ENCODE measurements at places on chromosomes 16 and 17.

GRCh38 chr17:72332367-72332766 is 211.5 kb downstream of the SOX9 start:
- DNase-seq: no peak

GRCh38 chr17:49252148-49252695 is 21.6 kb upstream of the PHOSPHO1 start:
- DNase-seq: no peak

DNA sequence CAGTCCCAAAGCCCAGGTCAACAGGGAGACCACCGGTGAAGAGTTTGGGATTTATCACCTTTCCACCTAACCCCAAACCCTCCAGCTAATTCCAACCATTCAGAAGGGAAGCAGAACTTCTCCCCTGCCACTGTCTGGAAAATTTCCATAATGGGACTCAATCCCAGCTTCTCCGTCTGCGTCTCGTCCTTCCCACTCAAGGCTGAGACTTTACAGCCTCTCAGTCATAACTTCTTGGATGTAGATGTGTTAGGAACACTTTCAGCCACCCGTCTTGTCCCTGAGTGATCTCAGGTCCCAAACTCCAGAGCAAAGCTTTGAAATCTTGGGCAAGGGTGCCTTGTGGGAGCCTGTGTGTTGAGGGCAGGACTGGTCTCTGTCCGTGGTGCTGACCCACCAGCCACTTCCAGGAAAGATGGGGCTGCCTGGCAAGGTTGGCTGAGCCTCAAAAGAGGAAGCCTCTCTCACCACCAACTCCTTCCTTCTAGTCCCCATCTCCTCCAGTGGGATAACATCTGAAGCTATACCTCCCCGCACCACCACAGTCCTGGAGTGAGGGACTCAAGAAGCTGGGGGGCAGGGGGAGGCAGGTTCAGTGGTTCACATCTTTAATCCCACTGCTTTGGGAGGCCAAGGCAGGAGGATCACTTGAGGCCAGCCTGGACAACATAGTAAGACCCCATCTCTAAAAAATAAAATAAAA is 9.3 kb downstream of the GAS2L2 start:
- no peak for DNase-seq

DNA sequence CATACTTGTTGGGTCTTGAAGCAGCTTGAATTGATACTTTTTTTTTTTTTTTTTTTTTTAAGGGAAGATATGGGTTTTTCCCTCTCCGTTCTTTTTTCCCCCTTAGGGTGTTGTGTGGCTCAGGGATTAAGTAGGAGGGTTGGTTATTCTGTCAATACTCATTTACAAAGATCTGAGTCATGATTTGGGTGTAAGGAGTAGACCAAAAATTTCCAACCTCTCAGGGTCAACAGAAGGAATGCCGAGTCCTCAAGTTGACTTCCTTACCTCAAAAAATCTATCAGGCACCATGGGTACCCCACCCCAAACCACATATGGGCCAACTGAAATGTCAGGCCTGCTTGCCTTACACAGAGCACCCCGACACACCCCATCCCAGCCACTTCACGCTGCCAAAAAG is 230.5 kb downstream of the CCDC182 start:
- DNase-seq: no peak

DNA sequence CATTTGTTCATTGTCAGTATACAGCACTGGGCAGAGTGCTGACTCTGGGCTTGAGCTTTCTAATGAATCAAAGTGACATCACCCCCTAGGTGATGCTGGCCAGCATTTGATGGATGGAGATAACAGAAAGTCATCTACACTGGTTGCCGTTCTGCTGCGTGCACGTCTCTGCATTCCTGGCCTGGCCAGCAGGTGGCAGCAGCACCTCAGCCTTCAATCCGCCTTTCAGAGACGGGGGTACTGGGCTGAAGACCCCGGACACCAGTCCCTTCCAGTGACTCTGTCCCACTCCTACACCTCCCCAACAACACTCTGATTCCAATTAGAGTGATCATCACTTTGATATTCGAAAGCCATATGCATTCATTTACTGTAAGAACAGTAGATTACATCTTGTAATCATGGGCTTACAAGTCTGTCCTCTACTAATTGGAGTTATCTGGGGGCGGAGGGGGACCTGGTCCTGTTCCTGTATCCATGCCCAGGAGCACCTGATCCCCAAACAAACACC is 6.0 kb downstream of the CPSF4L start:
- no peak for DNase-seq

DNA sequence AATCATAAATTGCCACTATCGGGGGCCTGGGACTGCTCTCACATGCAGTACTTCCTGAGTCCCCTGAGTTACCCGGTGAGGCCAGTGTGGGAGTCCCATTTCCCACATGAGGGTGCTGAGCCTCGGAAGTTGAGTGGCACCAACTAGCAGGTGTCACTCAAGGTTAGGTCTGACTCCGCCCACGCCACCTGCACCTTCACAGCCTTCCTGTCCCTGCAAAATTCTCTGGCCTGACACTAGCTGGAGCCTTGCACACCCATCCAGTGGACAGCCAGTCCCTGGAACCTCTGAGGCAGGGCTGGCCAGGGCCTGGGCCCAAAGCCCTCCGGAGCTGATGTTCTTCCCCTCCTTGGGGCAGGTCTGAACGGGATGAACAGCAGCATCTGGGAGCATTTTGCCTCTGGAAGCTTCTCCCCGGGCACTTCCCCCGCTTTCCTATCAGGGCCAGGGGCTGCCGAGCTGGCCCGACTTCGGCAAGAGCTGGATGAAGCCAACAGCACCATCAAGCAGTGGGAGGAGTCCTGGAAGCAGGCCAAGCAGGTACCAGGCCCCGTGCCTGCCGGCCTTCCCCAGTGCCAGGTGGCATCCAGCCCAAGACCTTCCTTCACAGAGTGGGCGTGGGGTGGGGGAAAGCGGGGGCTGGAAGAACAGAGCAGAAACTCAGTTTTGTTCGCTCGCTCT is 21.9 kb downstream of the UNC13D start:
- no peak for DNase-seq

GRCh38 chr16:1530349-1530882 is 3.0 kb upstream of the TMEM204 start:
- no peak for DNase-seq

DNA sequence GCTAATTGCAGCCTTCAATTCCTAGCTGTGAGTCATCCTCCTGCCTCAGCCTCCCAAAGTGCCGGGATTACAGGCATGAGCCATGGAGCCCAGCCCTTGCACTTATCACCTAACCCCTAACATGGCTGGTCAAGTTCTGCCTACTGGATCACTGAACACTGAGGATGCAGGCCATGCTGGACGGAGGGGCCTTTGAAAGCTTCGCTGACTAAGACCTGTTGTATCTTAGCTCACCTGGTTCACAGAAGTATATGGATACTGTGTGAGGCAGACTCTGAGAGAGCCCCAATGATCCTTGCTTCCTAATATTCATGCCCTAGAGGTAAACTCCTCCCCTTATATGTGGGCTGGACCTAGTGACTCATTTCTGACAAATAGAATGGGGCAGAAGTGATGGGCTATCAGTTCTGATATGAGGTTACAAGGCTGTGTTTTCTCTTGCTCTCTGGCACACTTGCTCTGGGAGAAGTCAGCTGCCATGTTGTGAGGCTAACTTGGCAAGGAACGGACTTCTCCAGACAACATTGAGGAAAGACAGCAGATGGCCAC is 11.7 kb upstream of the TMIGD1 start:
- DNase-seq: no peak

- no peak for DNase-seq
Observed at GRCh38 chr17:50499270-50499669, 9.0 kb upstream of the MYCBPAP start.

DNA sequence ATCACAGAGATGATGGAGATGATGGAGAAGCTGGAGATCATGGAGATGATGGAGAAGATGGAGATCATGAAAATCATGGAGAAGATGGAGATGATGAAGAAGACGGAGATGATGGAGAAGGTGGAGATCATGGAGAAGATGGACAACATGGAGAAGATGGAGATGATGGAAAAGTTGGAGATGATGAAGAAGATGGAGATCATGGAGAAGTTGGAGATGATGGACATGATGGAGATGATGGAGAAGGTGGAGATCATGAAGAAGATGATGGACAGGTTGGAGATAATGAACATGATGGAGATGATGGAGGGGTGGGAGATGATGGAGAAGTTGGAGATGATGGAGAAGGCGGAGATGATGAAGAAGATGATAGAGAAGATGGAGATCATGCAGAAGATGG is 34.5 kb downstream of the RBFOX3 start:
- no peak for DNase-seq

DNA sequence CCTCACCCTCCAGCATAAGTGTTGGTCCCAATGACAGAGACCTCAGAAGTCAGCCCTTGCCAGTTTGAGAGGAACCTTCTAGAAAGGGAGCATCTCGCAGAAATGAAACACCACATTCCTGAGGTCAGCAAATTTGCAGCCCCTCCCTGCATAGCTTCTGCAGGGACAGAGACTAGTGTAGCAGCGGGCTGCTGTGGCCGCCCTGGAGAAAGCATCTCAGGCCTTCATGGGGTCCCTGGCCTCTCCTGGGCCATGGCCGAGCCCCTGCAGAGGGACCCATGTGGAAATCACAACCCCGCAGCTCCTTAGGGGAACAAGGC is 11.4 kb downstream of the HS3ST6 start:
- no peak for DNase-seq

DNA sequence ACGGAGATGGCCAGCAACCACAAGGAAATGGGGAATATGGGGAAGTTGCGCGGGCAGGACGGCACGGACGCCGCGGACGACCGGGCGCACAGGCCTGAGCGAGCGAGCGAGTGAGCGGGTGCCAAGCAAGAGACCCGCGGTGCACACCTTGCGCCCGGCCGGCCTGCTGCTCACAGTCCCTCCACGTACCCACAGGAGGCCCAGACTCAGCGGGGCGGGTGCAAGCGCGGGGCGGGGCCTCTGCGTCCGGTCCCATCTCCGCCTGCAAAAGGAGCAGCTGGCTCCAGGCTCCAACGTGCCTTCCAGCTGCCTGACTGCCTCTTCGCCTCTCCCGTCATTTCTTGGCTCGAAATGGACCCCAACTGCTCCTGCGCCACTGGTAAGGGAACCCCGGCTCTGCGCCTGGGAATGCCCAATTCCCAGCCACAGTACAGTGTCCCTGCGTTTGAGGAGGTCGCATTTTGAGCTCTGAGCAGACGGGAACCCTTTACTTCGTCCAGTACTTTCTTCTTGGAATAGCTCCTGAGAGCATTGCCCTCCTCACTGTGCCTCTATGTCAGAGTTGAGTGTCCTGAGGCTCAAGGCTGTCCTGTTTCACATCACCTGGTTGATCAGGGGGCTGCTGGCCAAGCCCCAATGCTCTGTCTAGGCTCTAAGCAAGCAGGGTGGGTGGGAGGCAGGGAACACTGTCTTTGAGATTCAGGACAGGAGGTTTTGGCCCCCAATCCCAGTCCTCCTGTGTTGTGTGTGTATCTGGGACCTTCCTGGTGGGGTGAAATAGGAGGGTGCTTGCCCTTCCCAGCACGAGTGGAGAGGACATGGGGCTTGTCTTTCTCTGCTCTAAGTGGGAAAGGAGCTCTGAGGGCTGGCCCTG is 8.1 kb upstream of the MT1E start:
- no peak for DNase-seq

- DNase-seq: no peak
Observed at GRCh38 chr17:40884708-40885512, at the start of gene KRT20. KRT20 (minus strand) TSS chr17:40885242; CDS start chr17:40885185, 57 bp downstream.

DNA sequence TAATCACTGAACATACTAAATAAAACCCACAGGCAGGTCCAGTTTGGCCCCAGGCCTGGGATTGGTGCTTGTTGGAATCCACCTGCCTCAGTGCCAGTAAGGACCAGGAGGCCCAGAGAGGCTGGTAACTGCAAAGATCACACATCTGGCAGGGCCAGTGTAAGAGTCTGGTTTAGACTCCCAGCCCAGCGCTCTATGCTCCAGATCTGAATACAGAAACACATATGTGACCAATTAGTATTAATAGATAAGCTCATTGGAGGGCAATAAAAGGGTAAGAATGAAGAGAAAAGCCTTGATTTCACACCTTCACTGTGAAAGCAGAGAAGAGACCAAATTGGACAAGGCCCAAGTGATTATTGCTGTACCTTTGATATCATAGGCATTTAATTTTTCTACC is 13.6 kb upstream of the CCDC182 start:
- no peak for DNase-seq

DNA sequence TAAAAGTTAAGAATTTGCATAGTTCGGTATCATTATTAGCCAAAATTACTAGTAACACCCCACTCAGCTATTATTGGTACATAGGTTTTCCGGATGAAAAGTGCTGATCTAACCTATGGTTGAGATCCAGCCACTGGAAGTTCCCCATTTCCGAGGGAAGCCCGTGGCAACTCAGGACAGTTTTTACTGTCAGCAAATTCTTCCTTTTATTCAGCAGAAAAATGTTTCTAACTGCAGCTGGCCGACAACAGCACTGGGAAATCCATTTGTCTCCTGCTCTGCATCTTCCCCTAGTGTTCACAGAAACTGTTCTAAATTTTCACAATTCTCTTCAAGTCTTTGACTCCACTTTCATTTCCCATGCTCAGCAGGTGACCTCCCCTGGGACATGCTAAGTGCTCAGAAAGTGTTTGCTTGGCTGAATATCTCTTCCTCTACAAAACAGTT is 15.5 kb upstream of the MMD start:
- DNase-seq: no peak

DNA sequence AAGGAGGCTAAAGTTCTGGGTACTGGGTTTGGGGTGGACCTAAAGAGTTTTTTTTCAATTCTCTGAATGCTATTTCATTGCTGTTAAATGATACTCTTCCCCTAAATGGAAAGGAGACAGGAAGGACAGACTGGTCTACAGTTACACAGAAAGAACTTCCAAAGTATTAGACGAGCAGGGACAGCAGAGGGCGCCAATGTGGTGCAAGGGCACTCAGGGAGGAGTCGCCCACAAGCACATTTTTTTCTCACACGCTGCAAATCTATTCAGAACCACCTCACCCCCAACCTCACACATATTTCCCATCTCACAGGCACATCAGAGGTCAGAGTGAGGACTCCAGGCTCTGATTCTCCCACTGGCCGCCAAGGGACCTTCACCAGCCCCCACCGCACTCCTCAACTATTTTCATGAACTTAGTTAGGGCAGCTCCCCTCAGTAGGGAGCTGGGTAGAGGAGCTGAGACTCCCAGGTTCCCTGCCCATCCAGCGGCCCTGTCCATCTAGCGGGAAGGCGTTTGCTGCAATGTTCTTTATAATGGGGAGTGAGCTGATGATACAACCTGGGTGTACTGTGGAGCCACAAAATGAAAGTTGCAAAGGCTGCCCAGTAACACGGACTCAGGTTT is 6.8 kb upstream of the CA4 start:
- DNase-seq: no peak

DNA sequence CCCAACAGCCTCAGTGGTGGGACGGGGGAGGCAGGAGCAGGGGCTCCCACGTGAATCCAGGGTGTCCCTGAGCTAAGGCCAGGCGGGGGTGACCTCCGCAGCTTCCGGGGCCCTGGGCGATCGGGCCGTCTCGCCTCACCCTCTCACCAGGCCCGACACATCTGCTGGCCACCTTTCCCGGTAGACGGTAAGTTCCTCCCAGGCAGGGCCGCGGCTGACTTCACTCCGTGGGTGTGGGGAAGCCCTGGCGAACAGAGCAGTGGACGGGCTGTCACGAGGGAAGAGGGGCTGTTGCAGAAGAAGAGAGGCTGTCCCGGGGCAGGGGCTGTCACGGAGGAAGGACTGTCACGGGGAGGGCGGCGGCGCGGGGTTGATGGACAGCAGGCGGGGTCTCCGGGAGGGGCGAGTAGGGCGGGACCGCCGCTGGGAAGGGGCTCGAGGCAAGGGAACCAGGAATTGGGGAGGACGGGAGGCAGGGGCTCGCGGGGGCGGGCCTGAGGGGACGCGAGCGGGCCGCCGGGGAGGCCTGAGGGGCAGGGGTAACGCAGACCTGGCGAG is 498 bp downstream of the PKMYT1 start:
- DNase-seq: no peak

GRCh38 chr17:79866791-79867518 is 27.7 kb upstream of the CBX4 start:
- no peak for DNase-seq
